ENCODE measurements at places on chromosomes 7 and 10.

GRCh38 chr10:49281461-49281860 lies 17.5 kb upstream of the C10orf71 start:
- no peak for DNase-seq

- peak; percentile 10 for DNase-seq
These were observed 15.4 kb downstream of the MICU1 start for GRCh38 chr10:72610466-72610865.

GRCh38 chr10:4059471-4060138 lies 274.6 kb upstream of the KLF6 start:
- no peak for DNase-seq

- no peak for DNase-seq
These were observed 41.2 kb downstream of the ZCCHC24 start for GRCh38 chr10:79404231-79404609.

DNA sequence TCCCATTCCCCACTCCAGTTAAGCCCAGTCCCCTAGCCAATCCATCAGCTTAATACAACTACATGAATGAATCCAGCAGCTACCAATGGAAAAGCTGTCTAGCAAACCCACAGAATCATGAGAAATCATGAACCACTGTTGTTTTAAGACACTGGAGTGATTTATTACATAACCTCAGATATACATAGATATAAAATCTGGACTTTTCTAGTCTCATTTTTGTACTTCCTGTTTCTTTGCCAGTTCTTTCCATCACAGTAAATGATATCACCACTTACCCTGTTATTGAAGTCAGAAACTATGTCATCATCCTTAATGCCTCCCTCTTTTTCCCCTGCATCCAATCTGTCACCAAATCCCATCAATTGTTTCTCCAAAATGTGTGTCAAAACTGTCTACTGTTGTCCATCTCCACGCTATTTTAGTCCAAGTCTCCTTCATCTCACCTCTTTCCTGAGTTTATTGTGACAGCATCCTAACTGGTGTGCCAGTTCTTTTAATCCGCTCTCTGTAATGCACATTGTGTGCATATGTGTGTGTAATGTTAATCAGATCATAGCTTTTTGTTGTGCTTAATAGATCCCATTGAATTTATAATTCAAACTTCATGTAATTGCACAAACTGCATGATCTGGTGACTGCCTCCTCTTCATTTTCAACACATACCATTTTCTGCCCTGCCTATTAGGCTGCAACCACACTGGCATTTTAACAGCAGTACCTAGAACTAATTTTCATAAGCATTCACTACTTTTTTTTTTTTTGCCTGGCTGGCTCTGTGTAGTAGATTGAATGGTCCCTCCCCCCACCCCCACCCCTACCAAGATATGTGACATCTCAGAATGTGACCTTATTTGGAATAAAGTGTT lies 56.0 kb downstream of the MKLN1 start:
- no peak for DNase-seq

DNA sequence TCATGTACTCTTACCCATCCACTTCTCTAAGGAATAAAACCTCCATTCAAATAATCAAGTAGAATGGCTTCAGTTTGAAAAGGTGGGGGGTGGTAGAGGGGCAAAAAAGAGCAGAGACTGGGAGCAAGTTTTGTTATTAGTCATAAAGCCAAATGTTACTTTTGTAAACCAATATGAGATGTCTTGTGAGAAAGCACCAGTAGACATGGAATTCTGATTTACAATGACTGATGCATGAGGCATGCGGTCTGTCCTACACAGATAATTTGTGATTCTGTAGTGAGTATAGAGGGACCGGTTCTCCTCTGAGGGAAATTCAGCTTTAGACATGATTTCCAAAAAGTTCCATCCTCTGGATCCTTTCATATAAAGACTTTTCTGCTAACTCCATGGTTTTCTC lies 12.9 kb upstream of the ABCA13 start:
- no peak for DNase-seq

DNA sequence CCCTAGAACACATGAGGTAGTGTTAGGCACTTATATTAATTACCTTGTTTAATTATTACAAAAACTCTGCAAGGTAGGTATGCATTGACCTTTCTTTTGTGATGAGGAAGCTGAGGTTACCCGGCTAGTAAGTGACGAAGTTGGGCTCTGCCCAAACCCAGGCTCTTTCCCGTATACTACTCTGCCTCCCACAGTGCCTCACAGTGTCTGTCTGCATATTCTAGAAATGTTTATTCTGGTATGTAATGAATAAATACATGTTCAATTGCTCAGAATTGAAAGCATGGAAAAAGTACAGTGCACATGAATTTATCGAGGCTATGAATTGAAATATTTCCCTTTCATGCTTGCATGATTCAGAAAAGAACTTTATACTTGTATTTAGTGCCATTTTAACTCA lies 304.9 kb downstream of the PHTF2 start:
- no peak for DNase-seq

- no peak for DNase-seq
These were observed 69.5 kb upstream of the PODXL start for GRCh38 chr7:131625817-131626372.

DNA sequence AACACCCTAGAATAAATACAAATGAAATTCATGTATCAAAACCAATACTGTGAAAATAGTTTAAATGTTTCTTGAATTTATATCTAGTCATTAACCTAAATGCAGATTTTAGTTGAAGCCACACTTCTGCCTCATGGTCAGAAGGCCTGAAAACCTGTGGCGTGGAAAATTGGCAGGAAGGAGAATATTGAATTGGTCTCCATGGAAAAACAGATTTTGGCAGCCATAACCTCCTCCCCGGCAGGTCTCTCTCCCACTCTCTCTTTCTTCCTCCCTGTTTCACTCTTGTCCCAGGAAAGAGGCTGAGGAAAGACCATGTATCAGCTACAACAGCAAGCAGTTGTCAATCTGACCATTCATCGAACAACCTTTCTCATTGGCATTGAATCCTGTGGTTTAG lies 160.6 kb upstream of the YAE1 start:
- no peak for DNase-seq

DNA sequence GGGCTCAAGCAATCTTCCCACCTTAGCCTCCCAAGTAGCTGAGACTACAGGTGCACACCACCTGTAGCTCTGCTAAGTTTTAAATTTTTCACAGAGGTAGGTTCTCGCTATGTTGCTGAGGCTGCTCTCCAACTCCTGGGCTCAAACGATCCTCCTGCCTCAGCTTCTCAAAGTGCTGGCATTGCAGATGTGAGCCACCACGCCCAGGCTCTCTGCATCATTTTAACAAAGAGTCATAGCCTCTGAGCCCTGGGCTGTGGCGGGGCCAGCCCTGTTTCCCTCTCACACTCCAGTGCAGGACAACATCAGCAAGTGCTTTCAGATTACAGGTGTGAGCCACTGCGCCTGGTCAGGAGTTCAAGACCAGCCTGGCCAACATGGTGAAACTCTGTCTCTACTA lies 102.5 kb downstream of the COL26A1 start:
- DNase-seq = no peak

DNA sequence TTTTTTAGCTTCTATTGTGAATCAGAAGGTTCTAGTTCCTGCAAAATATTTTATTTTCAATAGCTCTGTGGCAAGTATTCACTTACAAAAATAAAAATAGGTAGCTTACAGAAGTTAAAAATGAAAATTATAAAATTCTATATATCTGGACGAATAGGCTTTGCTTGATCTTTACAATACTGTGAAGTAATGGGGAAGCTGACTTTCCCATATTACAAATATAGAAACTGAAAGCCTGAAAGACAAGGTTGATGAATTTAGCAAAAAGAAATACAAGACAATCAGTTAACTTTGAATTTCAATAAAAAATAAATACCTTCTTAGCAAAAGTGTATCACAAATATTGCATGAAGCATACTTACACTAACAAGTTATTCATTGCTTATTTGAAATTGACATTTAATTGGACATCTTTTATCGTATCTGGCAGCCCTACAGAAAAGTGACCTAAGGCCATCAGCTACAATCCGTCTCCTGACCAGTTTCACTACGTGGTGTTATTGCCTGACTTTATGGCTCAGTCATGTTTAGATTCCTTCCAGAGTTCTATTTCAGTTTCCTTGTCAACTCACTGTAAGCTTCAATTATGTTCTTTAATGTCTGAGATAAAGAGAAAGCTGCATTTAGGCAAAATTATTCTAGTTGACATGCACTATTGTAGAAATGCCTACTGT lies 310.5 kb upstream of the HGF start:
- no peak for DNase-seq

DNA sequence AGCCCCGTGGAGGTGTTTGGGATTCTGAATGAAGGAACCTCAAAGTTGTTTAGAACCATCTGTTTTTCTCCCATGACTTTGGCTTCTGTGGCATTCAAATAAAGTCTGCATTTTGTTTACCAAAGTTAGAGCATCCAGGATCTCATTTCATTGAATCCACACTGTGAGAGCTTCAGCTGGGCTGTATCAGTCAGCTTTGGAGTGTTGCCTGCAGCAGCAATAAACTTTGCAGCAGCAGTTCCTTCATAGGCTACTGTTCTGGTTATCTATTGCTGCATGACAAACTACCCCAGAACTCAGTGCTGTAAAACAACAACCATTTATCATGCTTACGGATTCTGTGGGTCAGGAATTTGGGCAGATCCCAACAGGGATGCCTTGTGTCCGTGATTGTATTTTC lies 1575.2 kb upstream of the LRRTM3 start:
- peak; percentile 30 for DNase-seq

DNA sequence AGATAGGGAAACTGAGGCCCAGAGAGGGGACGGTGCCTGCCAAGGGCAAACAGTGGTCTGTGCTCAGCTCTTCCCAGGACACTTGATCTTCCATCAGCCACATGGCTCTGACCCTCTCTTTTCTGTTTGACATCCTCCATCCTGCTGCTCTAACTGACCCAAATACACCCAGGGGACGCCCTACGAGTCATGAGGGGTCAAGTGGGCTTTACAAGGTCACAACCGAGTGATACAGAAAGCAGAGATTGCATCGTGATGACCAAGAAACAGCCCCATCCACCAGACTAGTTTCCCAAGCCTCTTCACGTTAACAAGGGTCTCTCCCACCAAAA lies 131.2 kb upstream of the UNC5B start:
- no peak for DNase-seq
